Stimulated activated CD8-positive, alpha-beta memory T cell treated with anti-CD3 and anti-CD28 coated beads, Interleukin-4, amount 100 ng/mL, for 1 hour (primary cell): ENCODE measurements at places on chromosomes 13 and 19.

GRCh38 chr19:51098365-51099046 lies 9.7 kb downstream of the CTU1 start:
- no peak for DNase-seq

- no peak for DNase-seq
Observed at GRCh38 chr19:2567580-2567979, 91.7 kb downstream of the GADD45B start.

DNA sequence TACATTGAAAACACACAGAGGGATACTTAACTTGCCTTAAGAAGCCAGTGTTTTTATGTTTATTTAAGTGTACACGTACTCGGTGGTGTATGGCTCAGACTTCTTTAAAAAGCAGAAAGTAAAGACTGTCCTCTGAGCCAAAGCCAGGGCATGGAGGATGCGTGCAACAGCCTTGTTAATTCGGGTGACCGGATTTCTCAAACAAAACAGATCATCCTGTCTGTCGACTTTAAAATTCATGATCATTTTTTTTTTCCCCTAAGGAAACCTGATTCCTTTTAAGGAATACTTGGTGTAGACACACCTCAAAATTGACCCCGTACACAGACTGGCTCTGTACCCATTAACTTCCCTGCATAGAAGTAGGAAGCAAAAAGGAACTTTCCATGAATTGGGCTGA lies 124.7 kb upstream of the RNF113B start:
- DNase-seq, result no peak

DNA sequence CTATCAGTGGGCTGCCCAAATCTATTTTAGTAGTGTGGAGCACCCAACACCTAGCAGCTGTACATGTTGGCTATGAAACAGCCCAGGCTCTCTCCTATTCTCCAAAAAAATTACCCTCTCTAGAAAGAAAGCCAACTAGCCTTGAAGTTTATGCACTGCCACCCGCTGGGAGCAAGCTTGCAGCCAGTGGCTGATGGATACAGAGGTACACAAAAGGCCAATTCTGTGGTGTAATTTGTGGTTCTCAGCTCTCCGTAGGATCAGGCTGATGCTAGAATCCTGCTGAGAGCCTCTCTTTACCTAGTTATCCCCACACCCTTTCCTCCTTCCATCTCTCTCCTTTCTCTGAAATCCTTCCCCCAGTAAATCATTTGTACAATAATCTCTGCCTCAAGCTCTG lies 1120.7 kb downstream of the DIAPH3 start:
- no peak for DNase-seq

DNA sequence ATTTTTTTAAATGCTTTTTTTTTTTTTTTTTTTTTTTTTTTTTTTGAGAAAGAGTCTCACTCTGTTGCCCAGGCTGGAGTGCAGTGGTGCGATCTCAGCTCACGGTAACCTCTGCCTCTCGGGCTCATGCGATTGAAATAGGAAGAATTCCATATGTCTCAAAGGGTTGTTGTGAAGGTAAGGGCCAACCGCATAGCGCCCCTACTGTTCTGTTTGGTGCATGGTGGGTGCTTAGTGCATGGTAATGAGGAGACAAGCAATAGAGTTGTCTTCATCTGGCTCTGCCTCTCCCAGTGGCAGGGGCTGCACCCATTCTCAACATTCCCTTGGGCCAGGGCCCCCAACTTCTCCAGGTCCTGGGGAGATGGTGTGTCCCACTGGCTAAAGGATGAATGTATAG lies 68.7 kb downstream of the RASL11A start:
- DNase-seq, result no peak

DNA sequence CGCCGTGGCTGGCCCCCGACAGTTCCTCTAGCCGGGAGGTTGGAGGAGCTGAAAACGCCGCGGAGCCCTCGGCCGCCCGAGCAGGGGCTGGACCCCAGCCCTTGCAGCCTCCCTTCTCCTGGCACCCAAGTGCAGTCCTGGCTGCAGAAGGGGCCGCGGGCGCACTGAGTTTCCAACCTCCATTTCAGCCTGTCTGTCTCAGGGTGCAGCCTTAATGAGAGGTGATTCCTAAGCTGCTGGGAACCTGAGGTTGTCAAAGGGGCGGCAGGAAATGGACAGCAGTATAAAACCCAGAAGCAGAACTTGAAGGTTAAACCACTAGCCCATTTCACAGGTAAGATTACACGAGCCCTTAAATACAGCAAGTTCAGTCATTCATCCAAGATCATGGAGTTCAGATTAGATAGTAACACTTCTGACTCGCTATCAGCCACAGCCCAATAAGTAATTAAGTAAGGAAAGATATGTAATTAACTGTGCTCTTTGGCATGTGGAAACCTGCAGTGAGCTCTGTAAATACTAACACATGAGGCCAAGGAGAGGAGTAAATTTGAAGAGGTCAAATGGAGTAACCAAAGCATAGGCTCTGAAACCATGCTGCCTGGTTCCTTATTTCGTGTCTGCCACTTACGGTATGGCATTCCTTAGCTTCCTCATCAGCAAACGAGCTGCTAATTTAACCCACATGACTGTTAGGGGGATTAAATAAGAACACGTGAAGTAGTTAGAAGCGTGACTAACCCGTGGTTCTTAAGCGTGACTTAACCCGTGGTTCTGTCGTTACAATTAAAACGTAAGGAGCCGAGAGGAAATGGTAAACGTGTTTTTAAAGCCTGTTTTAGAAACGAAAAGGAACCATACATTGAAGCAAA lies 686 bp downstream of the SETDB2 start:
- no peak for DNase-seq

DNA sequence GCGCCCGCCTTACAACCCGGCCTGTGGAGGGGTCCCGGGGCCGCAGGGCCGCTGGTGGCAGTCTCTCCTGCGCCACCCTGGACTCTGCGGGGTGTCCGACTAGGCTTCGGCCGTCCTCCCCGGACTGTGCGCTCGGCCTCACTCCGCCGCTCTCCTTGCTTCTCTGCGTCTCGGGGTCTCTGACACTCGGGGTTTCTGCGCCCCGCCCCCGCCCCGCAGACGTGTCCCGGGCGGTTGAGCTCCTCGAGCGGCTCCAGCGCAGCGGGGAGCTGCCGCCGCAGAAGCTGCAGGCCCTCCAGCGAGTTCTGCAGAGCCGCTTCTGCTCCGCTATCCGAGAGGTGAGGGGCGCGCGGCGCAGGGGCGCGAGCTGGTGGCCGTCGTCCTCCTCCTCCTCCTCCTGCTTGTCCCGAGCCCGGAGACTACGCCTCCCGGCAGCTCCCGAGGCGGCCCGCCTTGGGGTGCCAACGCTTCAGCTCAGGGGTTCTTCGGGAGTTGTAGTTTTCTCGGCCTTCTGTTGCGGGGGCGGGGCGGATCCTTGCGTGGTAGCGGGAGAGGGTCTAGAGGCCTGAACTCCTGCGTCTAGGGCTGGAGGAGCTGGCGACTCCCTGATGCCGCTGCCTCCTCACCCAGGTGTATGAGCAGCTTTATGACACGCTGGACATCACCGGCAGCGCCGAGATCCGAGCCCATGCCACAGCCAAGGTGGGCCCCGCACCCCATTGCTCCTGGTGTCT lies 627 bp downstream of the LIN7B start:
- no peak for DNase-seq

GRCh38 chr19:55488986-55489710 lies 912 bp downstream of the SSC5D start:
- DNase-seq, result no peak

DNA sequence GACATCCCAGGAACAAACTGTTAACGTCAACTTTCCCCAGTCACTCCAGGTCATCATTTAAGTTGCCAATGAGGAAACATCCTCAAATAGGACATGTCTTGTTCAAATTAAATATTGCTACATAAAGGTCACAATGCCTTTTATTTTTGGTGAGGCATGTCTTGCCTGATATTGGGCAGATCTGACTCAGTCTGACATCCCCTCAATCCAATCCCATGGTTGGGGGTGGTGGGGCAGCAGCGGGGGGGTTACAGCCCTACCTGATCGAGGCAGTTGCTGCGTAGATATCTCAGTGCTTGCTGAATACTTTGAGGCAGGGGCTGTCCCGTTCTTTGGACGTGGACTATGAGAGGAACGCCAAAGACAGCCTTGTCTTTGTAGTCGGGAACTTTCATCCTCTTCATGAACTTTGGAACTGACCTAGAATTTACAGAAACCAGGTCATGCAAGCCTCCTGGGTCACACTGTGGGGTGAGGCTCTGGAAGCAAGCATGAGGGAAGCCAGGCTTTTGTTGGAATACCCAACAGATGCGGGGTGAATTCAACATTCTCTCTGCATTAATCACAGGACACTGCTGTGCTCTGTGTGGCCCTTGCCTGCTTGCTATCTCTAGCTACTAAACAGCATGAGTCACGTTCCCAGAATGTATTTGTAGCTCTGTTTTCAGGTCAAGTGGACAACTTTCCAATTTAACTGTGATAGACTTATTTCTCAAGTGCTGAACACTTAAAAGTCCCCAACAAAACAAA lies 109.8 kb downstream of the KL start:
- no peak for DNase-seq

GRCh38 chr19:48553676-48554384 lies 1.9 kb downstream of the SULT2B1 start:
- DNase-seq, result no peak

GRCh38 chr19:18814063-18814462 lies 17.7 kb upstream of the UPF1 start:
- no peak for DNase-seq

GRCh38 chr13:94827566-94827965 lies 115.2 kb upstream of the SOX21 start:
- DNase-seq, result no peak

GRCh38 chr13:112837371-112838037 lies 131.5 kb upstream of the MCF2L start:
- DNase-seq, result no peak

DNA sequence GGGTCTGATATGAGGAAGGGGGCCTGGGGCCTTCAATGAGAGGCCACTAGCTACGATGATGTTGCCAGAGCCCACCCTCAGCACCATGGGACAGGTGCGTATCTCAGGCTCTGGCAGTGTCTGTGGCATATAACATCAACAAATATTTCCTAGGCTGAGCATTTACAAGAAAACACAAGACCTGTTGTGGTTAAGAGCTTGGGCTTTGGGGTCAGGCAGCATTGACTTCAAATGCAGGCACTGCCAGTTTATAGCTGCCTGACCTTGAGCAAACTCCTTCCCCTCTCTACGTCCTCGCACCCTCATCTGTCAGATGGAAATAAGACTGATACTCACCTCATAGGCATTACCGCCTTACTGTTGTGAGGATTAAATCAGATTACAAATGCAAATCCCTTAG lies 156.0 kb downstream of the KATNAL1 start:
- no peak for DNase-seq

GRCh38 chr13:20702915-20703779 lies at the start of gene IL17D:
IL17D (plus strand) TSS chr13:20703699; CDS start chr13:20704002, 303 bp downstream.
- no peak for DNase-seq

GRCh38 chr13:110046811-110047210 lies 260.1 kb downstream of the COL4A1 start:
- no peak for DNase-seq

DNA sequence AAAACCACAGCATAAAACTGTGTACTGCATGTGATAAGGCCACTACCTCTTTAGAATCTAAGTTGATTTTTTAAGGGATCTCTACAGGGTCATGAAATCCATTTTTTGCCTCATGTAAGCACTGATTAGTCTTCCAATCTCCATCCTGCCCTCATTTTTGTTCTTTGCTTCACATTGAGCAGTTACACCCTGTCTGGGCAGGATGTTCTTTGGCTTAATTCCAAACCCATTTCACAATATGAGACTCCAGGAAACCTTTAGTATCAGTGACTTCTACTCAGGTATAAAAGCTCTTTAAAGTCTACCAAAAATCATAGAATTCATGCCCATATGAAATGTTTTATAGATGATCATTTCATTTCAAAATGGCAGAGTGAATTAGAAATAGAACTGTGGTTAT lies 592.6 kb downstream of the TBC1D4 start:
- DNase-seq, result no peak

- no peak for DNase-seq
Observed at GRCh38 chr13:31020996-31021395, 88.5 kb downstream of the TEX26 start.

DNA sequence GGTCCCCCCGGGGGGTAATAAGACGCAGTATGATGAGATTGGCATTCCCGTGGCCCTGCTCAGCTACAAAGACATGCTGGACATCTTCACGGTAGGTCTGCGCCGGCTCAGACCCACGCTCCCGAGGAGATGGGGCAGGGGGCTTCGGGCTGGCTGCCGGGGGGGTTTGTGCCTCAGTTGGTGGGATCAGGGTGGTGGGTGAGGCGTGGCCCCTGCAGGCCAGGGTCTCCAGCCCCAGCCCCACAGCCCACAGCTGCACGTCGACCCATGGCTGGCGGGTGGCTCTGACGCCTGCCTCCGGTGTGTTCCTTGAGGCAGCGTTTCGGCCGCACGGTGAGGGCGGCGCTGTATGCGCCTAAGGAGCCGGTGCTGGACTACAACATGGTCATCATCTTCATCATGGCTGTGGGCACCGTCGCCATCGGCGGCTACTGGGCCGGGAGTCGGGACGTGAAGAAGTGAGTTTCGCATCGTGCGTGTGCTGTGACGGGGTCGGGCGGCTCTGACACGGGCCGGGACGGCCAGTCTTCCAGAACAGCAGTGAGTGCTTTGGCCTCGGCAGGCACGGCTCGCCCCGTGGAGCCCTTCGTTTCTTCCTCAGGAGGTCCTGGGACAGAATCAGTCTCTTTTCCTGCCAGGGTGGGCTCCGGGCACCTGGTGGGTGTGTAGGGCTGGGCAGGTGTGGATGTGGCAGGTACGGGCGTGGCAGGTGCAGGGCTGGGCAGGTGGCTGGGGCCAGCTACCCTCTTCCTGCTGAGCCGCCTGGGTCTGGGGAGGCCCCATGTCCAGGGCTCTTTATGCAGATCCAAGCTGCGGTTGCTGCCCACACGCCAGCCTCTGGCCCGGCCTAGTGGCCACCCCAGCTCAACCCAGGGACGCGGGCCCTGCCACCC lies 10.5 kb downstream of the SPPL2B start:
- no peak for DNase-seq
